ENCODE measurements at places on chromosomes 5 and 9. TPM values are rescaled to one million over a fixed set of nuclear protein-coding genes. Genes with fewer than 3 reads are reported as not detected.

DNA sequence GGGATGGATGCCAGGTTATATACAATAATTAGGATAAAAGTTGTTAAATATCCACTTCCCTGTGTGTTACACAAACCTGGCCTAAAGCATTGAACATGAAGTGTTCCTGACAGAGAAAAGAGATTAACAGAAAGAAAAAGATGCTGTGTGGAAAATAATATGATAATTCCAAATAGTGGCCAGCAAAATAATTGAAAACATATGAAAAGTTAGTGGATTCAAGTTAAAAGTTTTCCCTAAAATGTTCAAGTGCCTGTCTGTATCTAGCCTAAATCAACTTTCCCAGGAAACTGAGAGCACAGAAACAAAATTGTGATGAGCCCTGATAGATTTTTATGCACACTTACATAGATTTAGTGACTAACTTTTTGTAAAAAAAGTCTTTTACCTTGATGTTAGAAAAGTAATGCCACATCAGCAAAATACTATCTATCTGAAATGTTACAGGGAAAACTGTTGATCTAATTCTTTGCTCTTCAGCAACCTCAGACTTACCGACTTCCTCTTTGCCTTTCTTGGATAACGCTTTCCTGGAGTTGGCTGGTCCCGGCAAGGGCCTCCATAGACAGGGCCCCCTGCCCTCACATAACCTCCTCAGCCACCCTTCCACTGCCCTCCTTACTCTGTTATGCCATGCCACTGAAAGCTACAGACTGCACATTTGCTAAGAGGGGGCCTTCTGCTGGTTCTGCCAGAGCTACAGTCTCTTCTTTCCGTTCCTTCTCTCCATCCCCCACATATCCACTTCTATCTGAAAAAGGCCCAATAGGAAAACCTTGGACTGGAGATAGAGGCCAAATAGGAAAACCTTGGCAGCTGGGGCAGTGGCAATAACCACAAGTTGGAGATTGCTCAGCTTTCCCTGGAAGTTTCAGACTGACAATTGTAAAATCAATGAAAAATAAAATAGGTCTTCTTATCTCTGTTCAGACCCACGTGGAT lies 44.4 kb downstream of the ZNF474 start:
- no peak for DNase-seq

- DNase-seq: no peak
Measured at GRCh38 chr5:132895719-132896305, 22.3 kb downstream of the LEAP2 start.

DNA sequence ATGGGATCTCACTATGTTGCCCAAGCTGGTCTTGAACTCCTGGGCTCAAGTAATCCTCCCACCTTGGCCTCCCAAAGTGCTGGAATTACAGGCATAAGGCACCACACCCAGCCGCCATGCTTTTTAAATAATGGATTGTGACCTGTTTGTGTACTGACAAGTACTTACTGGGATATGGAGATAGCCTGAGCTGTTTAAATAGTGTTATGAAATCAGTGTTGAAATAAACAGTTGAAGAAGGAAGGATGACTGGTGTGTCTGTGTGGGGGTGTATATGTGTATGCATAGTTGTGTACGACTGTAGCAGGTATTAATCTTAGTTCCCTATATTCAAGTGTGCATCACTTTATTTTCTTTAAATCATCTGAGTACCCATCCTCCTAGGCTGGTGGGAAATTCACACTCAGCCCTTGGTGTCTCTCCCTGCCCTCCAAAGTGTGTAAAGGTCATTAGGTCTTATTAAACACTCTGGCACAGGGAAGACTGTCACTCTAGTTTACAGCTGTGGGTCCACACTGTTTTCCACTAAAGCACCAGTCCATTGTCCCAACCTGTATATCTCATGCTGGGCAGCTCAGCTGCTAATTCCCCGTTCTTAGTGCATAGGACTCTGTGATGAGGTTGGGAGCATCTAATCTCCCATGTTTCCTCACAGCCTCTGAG lies 91.0 kb downstream of the SNX18 start:
- no peak for DNase-seq

SEMA6A gene
- total RNA-seq: 0.27 TPM

- no peak for DNase-seq
Measured at GRCh38 chr5:59371525-59372127, 521.9 kb downstream of the PDE4D start.

ALDOB gene
- total RNA-seq: not detected

All from hematopoietic multipotent progenitor cell (in vitro differentiated cells).